Stromal cell of bone marrow (primary cell): ENCODE measurements at places on chromosomes 6 and 20.

DNA sequence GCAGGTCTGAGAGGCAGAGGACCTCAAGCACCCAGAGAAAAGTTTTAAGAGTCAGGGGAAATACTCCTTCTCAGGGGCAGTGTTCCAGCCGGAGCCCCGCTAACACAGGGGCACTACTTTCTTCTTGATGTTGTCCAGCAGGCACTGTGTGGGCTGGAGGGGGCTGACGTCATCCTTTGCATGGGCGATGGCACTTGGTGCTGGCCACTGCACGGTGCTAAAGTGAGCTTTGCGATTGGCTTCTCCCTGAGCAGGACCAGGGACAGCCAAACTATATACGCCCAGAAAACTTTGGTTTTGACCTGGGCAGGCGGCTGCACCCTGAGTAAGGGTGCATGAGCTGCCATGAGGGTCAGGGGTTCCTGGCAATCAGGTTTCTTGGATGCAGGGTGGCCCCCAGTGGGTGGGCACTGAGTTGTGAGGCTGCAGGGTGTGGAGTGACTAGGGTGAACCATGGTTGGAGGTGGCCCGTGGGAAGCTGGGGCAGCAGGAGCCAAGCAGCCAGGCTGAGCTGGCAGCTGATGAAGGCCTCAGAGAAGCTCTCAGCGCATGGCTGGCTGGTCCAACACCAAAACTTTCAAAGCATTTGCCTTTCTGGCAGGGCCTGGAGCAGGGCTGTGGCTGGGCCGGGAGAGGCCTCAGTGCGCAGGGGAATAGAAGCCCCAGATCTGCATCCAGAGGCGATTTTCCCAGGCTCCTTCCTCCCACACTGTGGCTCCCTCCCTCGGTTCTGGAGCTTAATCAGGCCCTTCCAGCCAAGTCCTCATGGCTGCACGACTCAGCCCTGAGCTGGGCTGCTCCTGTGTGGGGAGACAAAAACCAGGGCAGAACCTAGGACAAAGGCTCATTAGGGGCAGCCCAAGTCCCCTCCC lies 18.3 kb downstream of the MRPS18A start:
- peak; percentile 84 for DNase-seq

DNA sequence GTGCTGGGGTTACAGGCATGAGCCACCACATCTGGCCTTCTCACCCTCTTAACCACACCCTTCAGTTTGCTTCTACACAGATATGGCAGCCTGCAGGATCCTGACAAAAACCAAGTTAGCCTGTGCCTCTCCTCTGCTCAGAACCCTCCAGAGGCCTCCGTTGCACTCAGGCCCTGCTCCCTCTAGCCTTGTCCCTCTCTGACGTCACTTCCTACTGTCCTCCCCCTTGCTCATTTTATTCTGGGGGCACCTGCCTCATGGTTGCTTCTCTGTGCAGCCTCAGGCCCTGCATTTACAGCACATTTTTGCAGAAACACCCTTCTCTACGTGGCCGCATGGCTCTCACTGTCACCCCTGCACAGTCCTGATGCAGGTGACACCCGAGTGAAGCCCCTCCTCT lies 105.6 kb downstream of the CDC5L start:
- no peak for DNase-seq

DNA sequence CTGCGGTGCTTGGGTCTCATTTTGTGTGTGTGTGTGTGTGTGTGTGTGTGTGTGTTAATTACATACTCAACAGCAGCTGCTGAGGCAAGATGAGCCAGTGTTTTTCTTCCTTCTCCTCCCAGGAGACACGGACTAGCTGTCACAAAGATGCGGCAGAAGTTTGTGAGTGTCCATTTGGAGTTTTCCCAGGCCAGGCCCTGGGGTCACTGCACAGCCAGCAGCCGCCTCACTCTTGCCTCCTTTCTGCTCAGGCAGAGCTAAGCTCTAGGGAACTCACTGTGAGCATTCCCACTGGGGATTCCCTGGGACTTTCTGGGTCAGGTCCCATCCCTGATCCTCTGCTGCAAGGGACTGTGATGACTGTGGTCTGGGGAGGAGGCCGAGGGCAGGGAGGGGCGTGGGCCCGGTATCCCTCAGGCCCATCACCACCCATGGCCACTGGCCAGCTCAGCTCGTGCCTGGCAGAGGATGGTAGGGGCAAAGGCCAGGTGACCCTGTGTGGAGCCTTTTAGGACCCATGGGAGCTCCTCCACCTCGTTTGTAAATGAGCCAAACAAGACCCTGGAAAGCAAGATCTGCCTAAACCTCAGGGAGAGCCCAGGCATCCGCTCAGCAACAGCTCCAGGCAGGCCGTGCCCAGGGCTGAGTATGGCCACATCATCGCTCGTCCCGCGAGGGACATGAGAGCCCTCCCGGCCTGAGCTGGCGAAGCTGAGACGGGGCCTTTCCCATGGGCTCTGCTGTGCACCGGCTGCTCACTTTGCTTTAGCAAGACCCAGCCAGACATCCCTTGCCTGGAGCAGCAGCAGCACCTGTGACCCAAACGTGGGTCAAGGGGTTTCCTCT lies 102.0 kb downstream of the PSMB1 start:
- no peak for DNase-seq

DNA sequence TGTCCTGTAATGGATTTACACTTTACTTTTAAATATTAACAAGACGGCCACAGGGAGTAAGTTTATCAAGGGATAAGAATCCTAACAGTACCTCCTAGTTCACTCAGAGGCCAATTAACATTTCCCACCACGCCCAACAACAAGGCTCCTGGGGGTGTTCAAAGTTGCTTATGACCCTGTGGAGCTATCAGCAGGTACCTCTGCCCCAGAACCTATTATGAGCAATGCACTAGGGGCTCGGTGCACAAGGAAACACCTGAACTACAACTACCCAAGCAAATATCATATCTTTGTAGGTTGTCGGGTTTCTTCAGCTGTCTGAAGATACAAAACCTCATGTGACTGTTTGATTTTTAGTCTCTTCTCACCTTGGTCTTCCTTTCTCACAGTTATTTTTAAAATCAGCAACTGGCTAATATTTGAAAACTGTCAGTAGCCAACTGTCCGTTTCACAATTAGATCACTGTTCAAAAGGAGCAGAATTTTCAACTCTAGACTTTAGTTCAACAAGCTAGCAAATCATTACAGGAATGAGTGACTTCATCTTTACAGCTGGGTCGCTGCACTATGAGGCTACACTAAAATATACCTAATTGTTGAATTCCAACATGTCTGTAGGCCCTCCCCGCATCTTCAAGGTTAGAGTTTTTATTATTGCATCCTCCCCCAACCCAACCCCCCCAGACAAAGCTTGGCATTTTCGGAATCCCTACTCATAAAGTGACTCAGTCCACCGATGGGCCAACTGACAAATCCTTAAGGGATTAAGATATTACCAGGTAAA lies 38.1 kb downstream of the B4GALT5 start:
- no peak for DNase-seq

- DNase-seq, result no peak
Observed at GRCh38 chr20:36322131-36322530, 16.0 kb downstream of the DLGAP4 start.

DNA sequence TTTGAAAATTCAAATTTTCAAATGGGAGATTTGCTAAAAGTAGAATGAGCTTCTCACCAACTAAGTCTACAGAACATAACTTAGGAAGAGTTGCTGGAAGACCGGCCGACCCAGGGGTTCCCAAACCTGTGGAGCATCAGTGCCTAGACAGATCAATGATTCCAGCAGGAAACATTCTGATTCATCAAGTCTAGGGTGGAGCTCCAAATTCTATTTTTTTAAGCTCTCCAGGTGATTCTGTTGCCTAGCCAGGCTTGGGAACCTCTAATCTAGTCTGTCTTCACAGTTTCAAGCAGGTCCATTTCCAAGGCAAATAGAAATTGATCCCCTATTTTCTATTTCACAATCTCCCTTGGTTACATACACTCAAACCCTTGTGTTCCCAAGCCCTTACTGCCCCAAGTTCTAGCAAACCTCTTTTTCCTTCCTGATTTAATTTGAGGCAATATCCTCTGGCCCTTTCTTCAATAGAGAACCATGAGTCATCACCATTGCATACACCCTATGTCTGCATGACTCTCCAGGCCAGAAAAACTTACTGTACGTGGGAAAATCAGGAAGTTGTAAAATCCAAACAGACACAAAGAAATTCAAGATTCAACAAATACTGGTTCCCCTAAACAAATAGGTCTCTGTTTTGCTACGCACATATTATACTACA lies 8.9 kb downstream of the ATXN1 start:
- DNase-seq, result peak; percentile 85

DNA sequence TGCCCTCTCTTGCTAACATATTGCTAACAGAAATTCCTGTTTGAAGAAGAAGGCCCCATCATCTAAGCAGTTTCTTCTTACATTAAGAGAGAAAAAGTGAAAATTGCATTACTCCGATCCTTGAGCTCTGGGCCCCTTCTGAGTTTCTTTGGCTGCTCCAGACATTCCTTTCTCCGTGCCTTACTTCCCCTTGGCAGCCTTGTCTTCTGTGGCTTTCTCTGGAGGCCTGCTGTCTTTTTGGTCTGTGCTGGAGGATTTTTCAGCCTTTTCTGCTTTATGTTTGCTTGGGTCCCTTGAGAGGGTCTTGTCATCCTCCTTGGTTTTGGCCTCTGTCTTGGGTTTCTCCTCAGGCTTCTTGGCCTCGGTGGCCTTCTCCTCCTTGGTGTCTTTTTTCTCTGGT lies 378.8 kb upstream of the CHD6 start:
- no peak for DNase-seq

- no peak for DNase-seq
Observed at GRCh38 chr6:134029495-134030455, 22.6 kb downstream of the SLC2A12 start.

DNA sequence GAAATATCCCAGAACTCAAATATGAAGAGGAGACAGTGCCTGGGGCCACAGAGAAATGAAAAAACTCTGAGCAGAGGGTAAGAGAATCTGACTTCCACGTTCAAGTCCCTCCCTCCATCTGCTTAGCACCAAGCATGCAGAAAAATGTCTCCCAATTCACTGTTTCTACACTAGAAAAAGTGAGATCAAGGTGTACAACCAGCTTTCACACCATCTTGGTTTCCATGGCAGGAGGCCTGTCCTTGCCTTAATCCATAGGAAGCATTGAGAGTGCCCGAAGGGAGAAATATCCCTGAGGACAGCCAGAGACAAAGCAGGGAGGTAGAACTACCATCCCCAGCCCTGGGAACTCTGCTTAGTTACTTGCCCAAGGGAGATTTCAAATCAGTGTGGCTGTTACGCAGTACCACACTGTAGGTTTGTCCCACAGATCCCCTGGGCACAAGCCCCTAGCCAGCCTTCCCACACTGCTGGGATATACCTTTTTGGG lies 82.9 kb downstream of the SCML4 start:
- DNase-seq, result no peak

DNA sequence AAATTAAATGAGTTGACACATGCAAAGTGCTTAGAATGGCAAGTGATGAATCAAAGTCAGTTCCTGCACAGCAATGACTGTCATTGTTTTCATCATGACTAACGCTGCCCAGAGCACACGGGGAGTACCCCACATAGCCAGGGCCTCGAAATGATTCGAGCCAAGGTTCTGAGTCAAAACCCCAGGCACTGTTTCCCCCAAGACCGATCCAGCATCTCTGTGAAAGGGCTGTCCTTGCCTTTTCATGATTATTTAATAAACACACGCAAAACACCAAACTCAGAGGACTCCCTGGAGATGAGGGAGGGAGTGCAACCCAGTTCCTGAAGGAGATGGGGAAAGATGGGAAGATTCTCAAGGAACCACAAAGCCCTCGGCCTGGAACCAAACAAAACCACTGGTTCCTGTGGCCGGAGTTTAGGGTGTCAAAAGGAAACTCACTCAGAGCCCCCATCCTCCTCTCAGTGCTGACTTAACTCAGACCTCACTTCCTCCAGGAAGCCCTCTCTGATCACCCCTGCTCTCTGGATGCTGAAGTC lies 3.8 kb downstream of the PREX1 start:
- peak; percentile 97 for DNase-seq

GRCh38 chr20:45892049-45892825 lies 1.1 kb downstream of the CTSA start:
- no peak for DNase-seq

DNA sequence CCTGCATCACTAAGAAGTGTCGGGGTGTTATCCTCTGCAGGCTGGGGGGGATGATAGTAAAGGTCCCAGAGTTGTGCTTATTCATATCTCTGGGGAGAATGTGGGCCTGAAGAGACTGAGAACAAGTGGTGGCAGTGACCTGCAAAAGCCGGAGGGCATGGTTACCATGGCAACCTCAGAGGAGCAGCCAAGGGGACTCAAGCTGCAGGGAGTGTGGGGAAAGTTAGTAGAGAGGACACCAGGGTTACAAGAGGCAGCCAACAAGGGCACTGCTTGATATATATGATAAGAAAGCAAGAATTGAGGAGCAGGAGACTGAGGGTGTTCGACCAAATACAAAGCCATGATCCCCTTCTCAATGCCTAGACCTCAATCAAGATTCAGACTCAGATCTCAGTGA lies 46.1 kb downstream of the HLA-F start:
- DNase-seq, result no peak

GRCh38 chr6:12929678-12930077 lies 213.1 kb downstream of the PHACTR1 start:
- DNase-seq, result no peak

- no peak for DNase-seq
Observed at GRCh38 chr20:17580895-17581294, 11.0 kb downstream of the DSTN start.

GRCh38 chr20:50975701-50976330 lies 17.2 kb downstream of the MOCS3 start:
- no peak for DNase-seq

DNA sequence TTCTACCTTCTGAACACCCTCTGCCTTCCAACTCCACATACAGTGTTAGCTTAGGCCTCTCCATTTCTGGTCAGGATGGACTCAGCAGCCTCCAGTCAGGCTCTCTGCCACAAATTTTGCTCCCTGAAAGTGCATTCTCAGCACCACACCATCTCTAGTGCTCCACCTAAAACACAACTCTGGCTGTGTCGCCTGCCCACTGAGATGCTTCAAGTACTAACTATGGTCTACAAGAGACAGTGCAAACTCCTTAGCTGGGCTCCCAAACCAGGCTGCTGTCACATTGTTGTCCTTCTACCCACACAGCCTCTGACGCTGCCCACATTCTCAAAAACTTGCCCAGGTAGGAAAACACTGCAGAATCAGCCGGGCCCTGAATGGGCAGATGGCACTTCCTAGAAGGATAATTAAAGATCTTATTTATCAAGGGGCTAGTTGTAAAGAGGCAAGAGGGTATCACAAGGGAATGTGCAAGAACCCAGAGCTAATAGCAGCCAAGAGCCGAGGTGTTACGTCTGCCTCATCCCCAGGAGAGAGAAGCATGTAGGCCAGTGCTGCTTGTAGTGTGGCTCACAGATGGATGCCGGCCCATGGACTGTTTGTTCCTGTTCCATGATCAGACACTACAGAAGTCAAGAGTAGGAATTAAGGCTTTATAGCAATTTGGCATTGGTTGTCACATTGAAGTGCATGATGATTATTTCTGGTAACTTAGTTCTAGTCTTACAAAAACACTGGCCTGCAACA lies 189.7 kb downstream of the LRFN2 start:
- no peak for DNase-seq

GRCh38 chr6:133242637-133243585 lies 1.8 kb downstream of the EYA4 start:
- DNase-seq, result no peak

GRCh38 chr6:169775321-169775720 lies 23.9 kb downstream of the ERMARD start:
- no peak for DNase-seq

- no peak for DNase-seq
Observed at GRCh38 chr6:140535511-140535910, 1161.1 kb upstream of the CITED2 start.
